ENCODE measurements at places on chromosomes 1 and 21. TPM values are rescaled to one million over a fixed set of nuclear protein-coding genes. Genes with fewer than 3 reads are reported as not detected.

- no peak for ATAC-seq
These were observed 22.8 kb upstream of the PDE9A start for GRCh38 chr21:42630626-42631025.

DNA sequence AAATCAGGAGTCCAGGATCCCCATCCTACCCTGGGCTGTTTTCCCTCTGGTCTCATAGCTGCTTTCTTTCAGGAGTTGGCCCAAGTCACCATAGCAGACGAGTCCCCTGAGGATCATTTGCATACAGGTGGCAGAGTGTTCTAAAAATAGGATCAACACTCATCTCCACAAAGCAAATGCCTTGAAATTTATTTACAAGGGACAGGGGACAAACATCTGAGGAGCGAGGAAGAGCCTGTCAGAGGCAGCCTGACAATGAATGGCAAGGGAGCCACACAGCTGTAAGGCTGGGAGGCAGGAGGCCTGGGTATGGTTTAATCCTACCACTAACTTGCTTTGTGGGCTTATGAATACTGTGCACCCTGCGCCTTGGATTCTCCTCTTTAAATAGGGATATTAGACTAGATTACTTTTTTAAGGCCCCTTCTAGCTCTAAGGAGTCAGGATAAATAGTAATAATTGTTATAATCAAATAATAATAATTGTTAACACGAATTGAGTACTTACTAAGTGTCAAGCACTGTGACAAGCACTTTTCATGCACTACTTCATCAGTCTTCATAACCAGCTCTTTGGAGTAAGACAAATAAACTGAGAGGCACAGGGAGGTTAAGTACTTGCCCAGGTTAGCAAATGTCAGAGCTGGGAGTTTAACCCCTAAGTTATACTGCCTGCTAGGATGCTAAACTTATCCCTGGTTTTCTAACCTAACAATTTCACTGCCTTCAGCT is 34.5 kb downstream of the RAB3B start:
- no peak for ATAC-seq

DNA sequence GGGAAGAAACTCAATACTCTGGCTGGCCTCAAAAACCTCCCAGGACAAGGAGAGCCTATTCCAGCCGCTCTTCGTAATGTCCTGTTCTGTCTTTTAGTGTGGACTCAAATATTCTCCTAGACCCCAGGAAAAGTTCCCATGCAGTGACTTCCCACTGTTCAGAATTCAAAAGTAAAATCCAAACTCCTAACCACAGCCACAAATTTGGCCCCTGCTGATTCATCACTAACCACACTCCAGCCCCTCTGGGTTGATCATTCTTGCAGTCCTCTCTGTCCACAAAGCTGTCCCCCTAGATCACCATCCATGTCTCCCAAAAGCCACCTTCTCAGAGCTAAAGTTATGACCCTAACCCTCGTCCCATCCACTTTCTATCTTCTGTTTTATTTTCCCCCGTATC is 5.1 kb downstream of the CTNNBIP1 start:
- ATAC-seq = no peak

DNA sequence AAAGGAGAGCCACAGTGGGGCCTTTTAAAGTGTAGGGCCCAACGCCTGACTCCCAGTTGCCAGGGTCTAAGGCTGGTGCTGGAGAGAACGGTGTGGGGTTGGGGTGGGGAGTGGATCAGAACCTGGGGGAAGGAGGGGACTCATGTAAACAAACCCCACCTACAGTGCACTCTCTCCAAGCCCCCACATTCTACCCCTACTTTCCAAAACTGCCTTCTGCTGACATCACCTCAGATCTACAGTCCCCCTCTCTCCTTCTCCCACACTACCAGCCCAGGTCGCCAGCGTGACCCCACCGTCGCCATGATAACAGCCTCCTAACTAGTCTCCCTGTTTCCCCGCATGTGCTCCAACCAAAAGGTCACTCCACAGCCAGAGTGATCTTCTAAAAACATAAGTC is 26.6 kb downstream of the TNNT2 start:
- no peak for ATAC-seq

AZIN2 gene
- total RNA-seq = 6.4 TPM

ADGRL4 gene
- total RNA-seq = 17.9 TPM

DNA sequence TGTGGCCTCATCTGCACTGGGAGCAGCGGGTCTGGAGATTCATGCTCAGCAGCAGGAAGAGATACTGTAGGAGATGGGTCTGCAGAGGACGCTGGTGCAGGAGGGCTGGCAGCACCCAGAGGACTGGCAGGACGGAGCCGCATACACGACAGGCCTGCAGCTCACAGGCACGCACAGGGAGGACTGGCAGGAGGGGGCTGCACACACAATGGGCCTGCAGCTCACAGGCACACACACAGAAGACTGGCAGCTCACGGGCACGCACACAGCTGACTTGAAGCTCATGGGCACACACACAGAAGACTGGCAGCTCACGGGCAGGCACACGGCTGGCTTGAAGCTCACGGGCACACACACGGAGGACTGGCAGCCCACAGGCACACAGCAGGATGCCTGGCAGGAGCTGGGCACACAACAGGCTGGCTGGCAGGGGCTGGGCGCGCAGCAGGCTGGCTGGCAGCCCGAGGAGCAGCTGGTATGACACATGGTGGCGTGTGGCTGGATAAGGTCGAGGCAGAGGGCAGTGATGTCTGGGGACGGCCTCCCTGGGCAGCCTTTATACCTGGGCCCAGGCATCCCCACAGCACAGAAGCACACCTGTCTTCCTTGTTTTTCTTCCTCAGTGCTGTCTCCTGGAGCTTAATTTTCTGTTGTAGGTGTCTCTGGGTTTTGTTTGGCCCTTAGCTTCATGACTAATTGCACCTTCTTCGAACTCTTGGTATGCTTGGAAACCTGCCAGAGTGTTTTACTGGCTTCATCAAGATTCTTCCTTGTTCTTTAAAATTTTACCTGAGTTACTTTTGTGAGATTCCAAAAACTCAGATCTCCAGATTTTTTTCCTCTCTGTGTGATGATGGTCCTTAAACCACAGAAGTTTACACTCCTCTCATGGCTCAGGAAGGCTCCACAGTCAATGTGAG is at the start of gene KRTAP12-2:
KRTAP12-2 (minus strand) TSS at position 527 of the 920 bp plus-strand sequence; CDS start at position 486, 41 bp downstream.
- ATAC-seq = no peak

DNA sequence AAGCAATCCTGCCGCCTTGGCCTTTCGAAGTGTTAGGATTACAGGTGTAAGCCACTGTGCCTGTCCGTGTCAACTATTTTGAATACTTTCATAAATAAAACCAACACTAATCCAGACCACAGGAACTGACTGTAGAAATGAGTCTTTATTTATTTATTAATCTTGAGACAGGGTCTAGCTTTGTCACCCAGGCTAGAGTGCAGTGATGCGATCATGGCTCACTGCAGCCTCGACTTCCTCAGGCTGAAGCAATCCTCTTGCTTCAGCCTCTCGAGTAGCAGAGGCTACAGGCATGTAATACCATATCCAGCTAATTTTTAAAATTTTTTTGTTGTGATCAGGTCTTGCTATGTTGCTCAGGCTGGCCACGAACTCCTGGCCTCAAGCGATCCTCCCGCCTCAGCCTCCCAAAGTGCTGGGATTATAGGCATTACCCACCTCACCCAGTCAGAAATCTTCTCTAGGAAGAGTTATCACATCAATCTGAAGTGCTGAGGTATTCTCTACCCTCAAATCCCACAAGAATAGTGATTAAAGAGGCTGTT is 21.7 kb upstream of the CPLANE2 start:
- no peak for ATAC-seq

- ATAC-seq = peak; percentile 80
These were observed 170.8 kb downstream of the NFIA start for GRCh38 chr1:61253059-61253735.

- ATAC-seq = no peak
These were observed 9.0 kb downstream of the WNT4 start for GRCh38 chr1:22133931-22134324.

DNA sequence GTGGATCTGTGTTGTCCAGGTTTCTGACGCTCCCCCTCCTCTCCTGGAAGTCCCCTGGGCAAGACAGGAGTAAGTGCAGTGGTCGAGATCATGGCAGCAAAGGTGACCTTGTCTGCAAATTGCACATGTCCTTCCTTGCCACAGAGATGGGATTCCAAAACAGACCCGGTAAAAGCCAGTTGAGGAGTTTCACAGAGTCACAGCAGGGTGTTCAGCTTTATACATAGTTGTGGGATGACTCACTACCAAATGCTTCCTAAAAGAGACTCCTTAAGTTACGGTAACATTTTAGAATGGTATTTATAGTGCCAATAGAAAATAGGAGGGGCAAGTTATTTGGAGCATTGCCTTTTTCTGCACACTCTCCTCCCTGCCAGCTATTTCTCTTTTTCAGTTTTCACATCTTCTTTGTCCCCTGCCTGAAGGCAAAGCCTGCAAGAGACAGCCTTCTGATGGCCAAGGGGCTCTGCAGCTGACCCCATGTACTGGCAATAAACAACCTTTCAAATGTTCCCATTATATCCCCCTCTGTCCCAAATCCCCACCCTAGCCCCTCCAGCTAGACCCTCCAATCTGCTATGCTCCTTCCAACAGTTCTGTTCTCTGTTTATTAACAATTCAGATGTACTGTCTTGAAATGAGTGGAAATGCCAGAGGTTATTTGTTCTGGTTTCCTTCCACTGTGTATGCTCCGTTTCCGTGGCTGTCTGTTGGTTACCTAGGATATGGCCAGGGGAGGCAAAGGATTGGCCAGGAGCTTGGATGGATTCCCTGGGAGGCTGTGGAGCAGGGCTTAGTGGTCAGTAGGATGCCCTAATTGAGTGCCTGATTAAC is 115.0 kb downstream of the TGFB2 start:
- ATAC-seq = peak; percentile 88

DNA sequence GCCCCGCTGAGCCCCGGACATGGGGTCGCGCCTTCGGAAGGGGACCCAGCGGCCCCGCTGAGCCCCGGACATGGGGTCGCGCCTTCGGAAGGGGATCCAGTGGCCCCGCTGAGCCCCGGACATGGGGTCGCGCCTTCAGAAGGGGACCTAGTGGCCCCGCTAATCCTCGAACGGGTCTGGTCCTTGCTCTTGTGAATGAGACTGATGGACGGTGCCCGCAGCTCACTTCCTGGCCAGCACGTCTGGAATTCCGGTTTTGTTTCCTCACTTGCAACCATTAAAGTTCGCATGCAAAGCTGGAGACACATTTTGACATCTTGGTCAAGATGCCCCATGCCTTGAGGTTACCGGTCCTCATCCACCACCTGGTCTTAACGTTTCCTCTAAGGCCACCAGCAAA is 5.6 kb downstream of the WRAP73 start:
- ATAC-seq = no peak

GRCh38 chr1:29646161-29646775 is 409.9 kb downstream of the PTPRU start:
- no peak for ATAC-seq

- no peak for ATAC-seq
These were observed 2.2 kb upstream of the SEMA4A start for GRCh38 chr1:156151093-156151688.

GRCh38 chr1:230661976-230662375 is 19.7 kb downstream of the COG2 start:
- ATAC-seq = no peak

GRCh38 chr21:31873275-31873695 is 465 bp downstream of the HUNK start:
- peak; percentile 48 for ATAC-seq

RAB3B gene
- 0.37 TPM for total RNA-seq

RCSD1 gene
- 20.6 TPM for total RNA-seq

- no peak for ATAC-seq
These were observed 38.6 kb downstream of the EIF2B3 start for GRCh38 chr1:44947774-44948311.

SNAPIN gene
- total RNA-seq = 71.4 TPM

- ATAC-seq = peak; percentile 86
These were observed 10.9 kb upstream of the ALDH4A1 start for GRCh38 chr1:18913065-18913835.

PALMD gene
- 28.9 TPM for total RNA-seq

- peak; percentile 11 for ATAC-seq
These were observed 11.3 kb downstream of the BTG2 start for GRCh38 chr1:203316626-203317093.

DNA sequence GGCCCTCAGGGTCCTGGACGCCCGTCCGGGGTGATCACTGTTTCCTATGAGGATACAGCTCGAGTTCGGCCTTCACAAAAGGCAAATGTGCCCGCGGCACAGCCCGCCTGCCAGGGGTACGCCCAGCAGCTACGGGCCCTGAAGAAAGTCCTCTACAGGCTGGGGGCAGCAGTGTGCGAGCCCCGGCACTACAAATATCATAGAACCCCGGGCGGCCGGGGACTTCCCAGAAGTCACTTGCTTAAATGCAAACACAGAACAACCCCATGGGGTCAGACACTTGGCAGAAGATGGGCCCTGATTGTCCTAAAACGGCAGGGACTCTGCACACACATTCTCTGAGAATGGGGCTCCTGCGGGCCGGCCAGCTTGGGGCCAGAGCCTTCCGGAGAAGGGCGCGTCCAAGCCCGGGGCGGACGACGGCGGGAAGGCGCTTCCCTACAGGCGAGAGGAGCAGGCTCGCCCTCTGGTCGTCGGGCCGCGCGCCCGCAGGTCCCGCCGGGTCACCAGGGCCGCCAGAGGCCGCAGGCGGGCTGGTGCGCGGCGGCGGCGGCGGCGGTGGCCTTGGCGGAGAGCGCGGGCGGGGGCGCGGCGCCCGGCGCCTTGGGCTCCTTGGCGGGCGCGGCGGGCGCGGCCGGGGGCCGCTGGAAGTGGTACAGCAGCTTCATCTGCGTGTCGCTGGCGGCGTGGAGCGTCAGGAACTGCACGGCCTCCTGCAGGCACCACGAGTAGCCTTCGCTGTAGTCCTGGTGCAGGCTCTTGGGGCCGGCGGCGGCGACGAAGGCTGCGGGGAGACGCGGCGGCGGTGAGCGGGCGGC is 888 bp downstream of the HES5 start:
- ATAC-seq = no peak

MAP3K6 gene
- 31.1 TPM for total RNA-seq

Data from gastroesophageal sphincter (tissue), 4 donors.